ENCODE measurements at places on chromosomes 3 and 15.

- no peak for DNase-seq
Observed at GRCh38 chr15:80819001-80819400, 39.8 kb downstream of the CEMIP start.

GRCh38 chr3:122409446-122409845 lies 6.4 kb downstream of the WDR5B start:
- no peak for DNase-seq

DNA sequence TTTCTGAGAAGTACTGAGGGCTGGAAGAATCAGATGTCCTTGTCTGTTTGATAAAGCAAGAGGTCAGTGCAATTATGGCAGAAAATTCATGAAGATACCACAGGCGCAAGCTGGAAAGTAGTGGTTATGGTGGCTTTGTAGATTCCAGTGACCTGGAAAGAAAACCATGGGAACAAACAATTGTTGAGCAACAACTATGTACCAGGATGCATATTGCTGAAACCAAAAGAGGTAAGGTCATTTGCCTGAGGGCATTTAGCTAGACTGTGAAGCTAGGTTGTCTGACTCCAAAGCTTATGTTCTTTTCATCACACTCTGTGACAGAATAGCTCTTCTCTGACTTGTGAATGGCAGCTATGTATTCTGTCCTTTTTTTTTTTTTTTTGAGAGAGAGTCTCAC lies 74.0 kb downstream of the B3GALNT1 start:
- no peak for DNase-seq

DNA sequence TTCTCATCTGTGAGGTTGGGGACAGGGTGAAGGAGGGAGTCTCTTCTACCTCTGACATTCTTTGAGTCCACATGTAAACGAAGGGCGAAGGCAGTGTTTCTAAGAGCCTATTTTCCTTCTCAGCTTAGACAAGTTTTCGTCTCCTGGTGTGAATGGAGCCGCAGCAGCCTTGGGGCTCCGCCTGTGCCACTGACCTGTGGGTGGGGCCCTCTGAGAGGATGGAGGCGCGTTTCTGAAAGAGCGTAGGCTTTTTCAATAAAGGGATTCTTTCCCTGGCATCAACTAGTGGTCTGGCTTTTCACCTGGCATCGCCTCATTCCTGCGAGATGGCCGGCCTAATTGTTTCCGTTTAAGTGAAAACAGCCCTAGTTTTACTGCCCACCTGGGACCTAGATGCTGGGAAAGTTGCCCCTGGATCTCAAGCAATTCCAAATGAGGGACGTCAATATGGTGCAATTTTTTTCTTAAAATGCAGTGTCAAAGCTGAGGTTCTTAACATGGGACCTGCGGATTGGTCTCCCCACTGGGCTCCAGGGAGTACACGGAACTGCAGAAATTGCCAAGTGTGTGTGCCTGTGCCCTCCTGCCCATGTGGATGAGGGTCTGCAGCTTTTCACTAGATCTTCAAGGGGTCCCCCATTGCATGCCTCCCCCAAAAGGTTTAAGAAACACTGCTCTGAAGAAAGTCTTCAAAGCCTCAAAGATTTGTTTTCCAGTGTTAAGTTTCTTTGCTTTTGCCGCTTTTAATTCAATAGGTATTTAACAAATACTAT lies 958 bp downstream of the GLDN start:
- DNase-seq = no peak

DNA sequence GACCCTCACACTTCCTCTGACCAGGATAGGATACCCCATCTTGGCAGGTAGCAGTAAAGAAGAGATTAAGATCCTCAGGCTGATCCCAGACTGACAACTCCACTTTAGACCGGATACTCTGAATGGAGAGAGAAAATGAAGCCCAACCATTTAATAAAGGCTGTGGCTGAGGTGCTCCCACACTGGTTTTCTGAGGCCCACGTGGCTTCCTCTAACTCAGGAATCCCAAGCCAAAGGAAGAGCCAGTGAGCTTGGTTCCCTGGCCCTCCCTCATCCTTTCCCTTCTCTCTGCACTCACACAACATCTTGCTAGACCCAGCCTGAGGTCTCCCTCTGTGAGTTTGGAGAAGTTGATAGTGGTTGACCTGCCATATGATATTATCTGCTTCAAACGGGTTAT lies 78.1 kb downstream of the ITGB5 start:
- DNase-seq = no peak

DNA sequence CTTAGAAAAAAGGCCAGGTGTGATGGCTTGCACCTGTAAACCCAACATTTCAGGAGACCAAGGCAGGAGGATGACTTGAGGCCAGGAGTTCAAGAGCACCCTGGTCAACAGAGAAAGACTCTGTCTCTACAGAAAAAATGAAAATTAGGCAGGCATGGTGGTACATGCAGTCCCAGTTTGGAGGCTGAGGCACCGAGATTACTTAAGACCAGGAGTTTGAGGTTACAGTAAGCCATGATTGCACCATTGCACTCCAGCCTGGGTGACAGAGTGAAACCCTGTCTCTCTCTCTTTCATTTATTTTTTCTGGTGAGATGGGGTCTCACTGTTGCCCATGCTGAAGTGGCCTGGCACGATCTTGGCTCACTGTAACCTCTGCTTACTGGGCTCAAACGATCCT lies 24.7 kb downstream of the IP6K1 start:
- no peak for DNase-seq

DNA sequence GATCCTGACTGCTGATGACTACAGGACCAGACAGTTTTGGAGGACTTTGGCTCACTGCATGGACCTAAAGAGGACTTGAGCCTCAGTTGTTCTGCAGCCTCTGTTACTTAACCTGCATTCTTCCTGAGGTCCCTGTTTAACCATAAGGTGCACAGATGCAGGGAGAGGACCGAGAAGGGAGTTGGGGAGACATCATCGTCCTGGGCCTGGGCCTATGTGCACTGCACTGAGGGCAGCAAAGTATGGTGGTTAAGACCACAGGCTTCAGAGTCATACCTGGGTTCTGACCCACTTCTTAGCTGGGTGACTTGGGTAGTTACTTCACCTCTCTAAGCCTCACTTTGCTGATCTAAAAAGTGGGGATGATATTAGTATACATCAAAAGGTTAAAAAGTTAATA lies 21.9 kb downstream of the KY start:
- DNase-seq = no peak
